Neuronal stem cell (in vitro differentiated cells): ENCODE measurements at places on chromosomes 1 and 21.

DNA sequence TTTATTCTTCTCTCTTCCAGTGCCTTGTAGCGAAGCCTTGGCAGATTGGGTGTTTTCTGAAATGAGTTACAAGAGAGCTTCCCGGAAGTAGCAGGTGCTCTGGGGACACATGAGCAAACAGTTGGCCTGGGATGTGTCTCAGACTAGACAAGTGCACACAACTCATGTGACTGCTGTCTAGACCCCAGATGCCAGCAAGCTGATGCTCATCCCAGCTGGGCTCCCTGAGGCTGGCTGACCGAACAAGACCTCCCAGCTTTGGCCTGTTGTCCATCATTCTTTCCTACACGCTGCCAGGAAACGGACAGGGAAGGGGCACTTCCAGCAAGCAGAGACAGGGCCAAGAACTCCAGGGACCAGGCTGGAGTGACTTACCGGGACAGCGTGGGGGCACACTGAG, 18.7 kb upstream of the CSF1 start:
- DNase-seq = no peak

- DNase-seq = peak; percentile 78
Measured at GRCh38 chr1:221742555-221743415, 896 bp upstream of the DUSP10 start.

DNA sequence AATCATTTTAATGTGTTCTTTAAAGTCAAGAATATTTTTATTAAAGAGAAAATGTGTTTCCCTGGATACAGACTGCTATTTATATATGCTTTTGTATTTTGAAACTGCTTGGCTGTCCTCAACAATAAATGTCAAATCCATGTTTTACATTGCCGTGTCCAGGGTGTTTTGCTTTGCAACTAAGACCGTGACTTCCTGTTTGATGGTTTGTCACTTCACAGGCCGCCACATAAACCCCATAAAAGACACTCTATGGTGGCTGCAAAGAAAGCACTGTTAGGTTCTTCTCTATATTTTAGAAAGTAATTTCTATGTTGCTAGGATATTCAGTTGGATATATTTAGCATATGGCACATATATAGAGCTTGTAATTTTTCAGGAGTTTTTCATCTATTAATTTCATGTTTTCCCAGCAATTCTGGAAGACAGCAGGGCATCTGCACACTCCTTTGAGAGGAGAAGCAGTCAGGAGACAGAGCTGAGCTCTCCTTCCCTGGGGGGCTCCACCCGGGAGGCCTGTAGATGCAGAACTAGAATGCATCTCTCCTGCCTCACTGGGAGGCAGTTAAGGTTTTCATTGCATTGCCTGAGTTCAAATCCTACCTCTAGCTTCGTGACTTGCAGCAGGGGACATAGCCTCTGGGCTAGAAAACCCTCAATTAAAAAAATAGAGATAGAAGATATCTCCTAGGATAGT, 33.1 kb downstream of the PRDM2 start:
- no peak for DNase-seq

- DNase-seq = peak; percentile 66
Measured at GRCh38 chr1:173429471-173430402, 47.4 kb upstream of the PRDX6 start.

- DNase-seq = no peak
Measured at GRCh38 chr1:207748737-207749528, 2.9 kb upstream of the CD46 start.

DNA sequence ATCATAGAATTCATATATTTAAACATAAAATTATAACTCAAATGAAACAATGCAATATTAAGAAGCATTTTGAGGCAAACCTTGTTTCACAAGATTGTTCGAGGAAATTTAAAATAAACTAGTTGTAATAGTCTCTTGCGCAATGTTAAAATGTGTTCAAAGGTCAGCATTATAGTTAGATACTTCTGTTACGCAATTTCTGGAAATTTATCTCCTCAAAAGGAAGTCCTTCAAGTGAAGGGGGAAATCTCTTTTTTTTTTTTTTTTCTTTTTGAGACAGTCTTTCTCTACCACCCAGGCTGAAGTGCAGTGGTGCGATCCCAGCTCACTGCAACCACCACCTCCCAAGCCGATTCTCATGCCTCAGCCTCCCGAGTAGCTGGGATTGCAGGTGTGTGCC, 52.1 kb downstream of the FMO4 start:
- no peak for DNase-seq

DNA sequence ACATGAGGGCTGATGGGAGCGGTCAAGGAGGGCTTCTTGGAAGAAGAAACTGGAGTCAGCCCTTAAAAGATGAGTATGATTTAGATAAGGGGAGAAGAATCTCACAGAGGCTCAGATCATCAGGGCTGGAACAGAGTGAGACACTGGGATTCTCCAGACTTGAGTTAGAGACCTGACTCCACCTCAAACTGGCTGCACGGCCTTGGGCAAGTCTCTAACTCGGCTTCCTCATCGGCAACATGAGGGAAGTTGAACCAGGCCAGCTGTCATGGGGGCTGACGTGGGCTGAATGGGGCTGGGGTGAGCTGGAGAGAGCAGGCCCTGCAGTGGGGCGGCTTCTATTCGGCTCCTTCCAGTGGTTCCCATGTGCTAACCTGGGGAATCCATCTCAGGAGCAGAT, 2.5 kb downstream of the C1QC start:
- no peak for DNase-seq

- DNase-seq = no peak
Measured at GRCh38 chr1:10237157-10237539, 26.8 kb downstream of the KIF1B start.

GRCh38 chr1:245148861-245149260, 5.9 kb upstream of the KIF26B start:
- DNase-seq = no peak

- DNase-seq = no peak
Measured at GRCh38 chr1:30642391-30643120, 80.8 kb downstream of the MATN1 start.

DNA sequence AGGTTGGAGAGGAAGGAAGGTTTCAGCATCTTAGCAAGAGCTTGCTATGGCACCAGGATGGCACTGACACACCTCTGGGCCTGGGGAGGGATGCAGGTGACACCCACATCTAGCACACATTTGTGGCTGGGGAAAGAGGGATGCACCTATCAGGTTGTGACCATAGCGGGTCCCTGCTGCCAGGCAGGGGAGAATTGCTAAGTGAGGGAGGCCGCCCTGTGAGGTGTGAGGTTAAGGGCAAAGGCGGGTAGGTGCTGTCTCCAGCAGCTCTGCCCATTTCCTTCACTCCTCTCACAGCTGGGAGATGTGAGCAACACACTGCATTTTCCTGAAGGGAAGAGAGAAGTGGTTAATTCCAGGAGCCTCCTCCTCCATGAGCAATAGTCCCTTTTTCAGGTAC, 83.2 kb upstream of the TLR5 start:
- DNase-seq = no peak

GRCh38 chr1:244196571-244197285, 145.6 kb downstream of the ZBTB18 start:
- no peak for DNase-seq

DNA sequence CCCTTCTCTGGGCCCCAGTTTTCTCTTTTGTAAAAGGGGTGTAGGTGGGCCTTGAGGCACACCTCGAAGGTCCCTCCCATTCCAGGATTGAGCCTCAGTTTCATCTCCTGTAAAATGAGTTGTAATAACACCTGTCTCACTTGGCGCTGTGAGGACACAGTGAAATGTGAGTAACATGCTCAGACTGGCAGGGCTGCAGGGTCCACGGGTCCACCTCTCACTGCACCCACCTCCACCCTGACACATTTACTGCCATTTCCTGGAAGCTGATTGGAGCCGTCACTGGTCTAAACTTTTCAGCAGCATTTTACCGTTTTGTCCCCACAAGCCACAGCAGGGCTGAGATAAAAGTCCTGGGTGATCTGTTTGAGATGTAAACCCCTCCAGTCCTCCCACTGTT, 398.0 kb downstream of the PTPRU start:
- no peak for DNase-seq

GRCh38 chr1:107637101-107637500, 327.9 kb downstream of the VAV3 start:
- DNase-seq = no peak

GRCh38 chr1:86000601-86001000, 156.0 kb downstream of the COL24A1 start:
- no peak for DNase-seq

DNA sequence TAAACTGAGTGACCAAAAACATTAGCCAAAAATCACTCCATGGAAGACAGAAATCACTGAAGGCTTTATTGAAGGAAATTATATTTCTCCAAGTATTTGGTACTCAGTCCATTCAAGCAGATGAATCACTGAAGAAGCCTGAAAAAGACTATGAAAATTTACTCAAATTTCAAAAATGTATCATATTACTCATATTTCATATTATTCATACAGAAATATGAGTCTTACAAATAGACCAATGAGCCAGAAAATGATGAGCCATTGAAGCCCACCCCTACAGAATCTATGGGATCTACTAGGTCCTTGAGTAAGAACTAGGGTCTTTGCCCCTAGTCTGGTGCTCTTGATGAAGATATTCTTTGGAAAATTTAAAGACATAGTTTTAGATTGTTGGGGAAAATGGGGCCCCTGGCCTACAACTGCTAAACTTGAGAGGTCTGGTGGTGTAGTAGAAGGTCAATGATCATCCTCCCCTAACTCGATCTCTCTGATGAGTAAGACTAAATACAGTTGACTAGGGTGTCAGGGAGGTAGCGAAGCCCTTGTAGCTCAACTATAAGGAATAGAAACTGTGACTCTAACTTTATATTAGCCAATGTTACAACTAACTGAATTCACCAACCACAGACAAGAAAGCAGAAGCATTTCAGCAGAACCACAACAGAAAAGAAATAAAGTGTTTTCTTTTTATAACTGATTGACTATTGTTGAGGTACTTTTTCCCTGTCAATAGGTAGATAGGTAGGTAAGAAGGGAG, 81.0 kb downstream of the NOTCH2 start:
- DNase-seq = no peak
